Stimulated activated CD8-positive, alpha-beta memory T cell treated with anti-CD3 and anti-CD28 coated beads, Interleukin-4, amount 100 ng/mL, for 1 hour (primary cell): ENCODE measurements at places on chromosomes 4 and X.
A peak's percentile ranks its signal among the peaks of the same experiment; 100 is the strongest.

GRCh38 chrX:17812763-17813162 is 48.3 kb downstream of the RAI2 start:
- DNase-seq = no peak

GRCh38 chr4:48635980-48636379 is 144.1 kb downstream of the FRYL start:
- DNase-seq = no peak

DNA sequence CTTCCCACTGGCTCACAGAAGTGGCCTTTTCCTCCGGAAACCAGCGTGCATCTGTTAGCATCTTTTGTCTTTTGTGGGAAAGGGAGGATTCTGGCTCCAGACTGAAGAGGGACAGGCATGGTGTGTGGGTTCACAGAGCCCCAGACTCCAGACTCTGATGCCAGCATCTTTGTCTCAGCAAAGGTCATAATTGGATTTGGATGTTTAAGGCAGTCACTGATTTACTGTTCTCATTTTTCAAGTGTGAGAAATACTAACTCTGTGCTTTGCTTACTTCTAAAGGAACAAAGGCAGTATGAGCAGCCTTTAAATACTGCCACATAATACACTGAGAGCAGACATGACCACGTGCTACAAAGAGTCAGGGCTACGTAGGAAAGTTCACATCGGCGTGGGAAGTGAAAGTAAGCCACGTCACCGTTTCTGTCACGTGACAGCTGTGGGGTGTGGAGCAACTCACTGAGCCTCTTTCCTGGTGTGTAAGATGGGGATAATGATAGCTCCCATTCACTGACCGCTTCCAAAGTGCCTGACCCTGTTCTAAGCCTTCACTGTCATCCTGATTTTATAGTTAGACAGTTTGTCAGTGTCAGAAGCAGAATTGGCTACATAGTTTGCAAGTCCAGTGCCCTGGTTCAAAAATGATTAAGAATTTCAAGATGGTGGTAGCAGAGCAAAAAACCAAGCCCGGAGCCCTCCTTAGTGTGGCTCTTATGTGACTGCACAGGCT is 24.8 kb upstream of the TMSB4X start:
- peak; percentile 63 for DNase-seq

DNA sequence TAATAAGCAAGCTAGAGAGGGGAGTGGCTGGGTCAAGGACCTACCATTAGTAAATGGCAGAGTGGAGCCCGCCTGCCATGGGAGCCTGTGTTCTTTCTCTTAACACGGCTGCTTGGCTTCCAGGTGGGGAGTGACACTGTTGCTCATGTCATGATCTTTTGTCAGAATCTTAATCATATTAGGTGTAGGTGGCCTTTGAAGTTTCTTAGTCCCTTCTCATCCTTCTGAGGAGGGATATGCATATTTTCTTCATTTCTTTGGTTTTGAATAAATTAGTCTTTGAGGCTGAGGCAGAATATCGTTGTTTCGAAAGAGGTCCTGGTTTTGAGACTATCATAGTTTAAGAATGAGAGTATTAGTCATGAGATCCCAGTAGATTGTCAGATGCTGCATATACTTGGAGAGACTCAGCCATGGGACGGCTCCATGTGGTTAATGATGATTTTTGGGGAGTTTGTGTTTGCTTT is 28.9 kb downstream of the SNX25 start:
- no peak for DNase-seq

DNA sequence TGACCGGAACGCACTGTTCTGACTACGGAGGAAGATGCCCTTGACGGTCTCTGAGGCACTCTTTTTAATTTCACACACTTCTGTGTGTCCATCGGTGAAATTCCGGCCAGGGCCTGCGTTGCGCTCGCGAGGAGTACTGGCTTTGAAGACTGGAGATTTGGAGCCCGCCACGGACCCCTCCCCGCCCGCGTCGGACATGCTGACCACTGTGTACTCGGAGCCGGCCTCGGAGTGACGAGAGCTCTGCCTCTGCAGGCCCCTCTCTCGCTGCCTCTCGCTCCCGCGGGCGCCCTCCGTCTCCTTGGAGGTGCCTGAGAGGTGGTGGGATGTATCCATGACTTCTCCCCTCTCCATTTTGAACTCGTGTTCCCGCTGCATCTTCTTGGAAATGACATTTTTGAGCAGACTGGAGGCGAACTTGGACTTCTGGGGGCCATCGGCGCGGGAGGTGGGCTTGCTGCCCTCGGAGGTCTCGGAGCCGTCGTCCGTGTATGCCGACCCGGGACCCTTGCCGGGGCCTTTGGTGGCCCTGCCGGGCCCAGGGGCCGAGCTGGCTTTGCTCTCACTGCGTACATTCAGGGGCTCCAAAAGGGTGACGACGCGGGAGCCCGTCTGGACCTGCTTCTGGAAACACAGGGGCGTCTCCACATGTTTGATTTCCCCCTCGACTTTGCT is 5.7 kb downstream of the C4orf54 start:
- no peak for DNase-seq

- no peak for DNase-seq
These were observed 445.6 kb downstream of the IQCM start for GRCh38 chr4:149370002-149370401.

- no peak for DNase-seq
These were observed 3.2 kb downstream of the MAPK10 start for GRCh38 chr4:86356425-86357210.

- DNase-seq = no peak
These were observed 2.1 kb downstream of the GAB3 start for GRCh38 chrX:154748712-154749339.

DNA sequence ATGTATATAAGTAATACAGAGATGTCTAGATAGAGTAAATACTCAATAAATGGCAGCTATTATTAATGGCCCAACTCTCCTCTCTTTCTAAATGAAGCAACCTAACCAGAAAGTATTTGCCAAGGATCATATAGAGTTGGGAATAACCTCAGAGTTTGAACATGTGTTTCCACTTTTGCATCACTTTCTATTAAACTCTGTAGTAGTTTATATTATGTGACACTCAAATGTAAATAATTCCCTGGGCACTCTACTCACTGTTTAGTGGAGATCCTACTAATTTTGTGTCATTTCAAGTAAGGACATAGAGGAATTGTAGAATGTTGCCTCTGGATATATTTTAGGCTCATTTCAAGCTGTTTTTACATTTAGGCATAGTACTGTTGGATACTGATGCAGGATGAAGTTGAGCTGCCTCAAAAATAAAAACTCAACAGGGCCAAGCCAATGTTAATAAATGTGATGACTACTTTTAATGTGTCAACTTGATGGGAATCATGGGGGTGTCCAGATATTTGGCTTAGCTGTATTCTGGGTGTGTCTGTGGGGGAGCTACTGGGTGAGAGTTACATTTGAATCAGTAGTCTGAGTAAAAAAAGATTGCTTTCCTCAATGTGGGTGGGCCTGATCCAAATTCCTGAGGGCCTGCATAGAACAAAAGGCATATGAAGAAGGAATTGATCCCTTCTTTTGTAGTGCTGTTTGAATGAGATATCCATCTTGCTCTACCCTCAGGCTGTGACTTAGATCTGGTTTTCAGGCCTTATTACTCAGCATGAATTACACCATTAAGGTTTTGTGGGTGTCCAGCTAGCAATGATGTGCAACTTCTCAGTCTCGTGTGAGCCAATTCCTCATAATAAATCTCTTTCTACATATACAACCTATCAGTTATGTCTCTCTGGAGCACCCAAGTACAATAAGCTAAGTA is 1368.2 kb downstream of the STIM2 start:
- no peak for DNase-seq

- DNase-seq = no peak
These were observed 102.2 kb downstream of the MAMLD1 start for GRCh38 chrX:150465326-150465725.

DNA sequence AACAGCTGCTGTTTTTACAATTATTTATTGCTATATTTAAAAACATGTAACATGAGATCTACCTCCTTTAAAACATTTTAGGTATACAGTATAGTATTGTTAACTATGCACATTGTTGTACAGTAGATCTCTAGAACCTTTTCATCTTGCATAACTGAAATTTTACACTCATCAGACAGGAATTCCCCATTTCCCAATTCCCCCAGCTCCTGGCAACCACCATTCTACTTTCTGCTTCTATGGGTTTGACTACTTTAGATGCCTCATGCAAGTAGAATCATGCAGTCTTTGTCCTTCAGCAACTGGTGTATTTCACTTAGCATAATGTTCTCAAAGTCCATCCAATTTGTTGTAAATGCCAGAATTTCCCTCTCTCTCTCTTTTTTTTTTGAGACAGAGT is 9.7 kb upstream of the LSM6 start:
- no peak for DNase-seq

DNA sequence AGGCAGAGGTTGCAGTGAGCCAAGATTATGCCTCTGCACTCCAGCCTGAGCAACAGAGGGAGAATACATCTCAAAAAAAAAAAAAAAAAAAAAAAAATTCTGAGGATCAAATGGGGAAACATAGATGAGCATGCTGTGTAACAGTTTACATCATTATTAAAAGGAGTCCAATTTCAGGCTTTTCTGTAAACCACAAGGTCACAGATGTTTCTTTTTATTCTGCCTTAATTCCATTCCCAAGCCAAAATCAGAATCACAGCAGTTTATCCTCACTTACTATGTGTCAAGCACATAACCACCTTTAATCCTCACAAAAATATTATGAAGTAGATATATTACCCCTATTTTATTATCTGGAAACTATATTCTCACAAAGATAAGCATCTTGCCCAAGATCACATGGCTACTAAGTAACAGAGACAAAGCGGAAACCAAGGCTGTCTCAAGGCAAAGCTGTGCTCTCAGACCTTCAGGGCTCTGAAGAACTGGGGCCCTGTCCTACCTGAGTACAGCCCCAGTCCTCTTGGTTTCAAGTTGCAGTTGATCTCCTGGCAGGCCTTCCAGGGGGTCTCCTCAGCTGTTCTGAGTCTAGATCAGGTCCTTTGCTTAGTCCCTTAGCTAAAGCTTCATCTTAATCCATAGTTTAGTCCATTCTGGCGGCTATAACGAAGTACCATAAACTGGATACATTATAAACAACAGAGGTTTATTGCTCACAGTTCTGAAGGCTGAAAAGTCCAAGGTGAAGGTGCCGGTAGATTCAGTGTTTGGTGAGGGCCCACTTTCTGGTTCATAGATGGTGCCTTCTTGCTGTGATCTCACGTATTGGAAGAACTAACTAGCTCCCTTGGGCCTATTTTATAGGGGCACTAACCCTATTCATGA is 141.3 kb downstream of the PALLD start:
- DNase-seq = no peak

DNA sequence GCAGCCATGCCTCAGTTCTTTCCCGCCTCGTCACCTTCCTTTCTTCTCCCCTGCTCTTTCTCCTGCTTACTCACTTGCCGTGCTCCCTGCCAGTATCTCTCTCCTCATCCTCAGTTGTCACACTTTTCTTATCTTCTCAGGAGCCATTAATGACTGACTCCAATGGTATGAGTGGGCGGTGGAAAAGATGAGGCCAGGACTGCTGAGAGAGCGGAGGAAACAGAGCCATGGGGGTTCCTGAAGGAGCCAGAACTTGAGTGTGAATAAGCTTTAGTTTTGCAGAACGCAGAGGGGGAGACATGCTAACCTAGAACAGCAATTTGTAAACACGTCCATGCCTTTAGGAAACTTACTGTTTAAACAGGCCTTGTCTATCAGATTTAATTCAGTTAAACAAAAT is 126.5 kb downstream of the CHIC2 start:
- DNase-seq = no peak

DNA sequence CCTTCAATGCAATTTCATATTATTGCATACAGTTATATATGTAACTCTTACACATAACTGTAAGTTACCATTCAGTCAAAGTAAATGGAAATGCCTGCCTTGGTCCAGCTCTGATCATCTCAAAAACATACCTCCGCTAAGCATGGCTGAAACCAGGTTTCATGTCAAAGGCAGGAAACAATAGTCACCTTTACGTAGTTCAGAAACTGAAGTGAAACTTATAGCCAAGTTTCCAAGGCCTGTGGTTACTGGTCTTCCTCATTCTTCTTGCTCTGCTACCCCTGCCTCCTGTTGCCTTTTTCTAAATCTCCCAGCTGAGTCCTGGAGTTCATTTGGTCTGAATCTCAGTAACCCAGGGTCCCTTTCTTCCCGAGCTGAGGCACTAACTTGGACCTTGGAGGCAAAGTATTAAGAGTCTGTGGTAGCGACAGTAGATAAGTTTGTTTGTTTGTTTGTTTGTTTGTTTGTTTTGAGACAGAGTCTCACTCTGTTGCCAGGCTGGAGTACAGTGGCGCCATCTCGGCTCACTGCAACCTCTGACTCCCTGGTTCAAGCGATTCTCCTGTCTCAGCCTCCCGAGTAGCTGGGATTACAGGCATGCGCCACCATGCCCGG is 30.8 kb downstream of the DAPP1 start:
- no peak for DNase-seq
